ENCODE measurements at places on chromosomes 6 and 20.

DNA sequence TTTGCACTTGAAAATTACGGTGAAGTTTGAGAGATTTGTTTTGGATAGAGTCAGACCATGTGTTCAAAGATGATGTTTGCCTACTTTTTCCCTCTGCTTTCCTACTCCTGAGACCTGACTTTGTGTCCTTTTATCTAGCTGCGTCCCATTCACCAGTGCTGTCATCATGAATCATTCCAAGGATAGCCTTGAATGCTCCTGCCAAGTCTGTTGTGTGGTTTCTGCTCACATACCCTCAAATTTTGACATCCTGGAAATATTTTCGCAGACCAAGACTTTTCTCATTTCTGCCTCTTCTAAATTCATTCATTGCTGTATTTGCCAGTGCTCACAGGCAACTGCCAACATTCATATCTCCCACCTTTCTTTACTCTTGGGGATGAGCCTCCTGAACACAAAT is 175.9 kb upstream of the SCGN start:
- DNase-seq, result no peak

GRCh38 chr6:101779051-101779844 is 385.7 kb downstream of the GRIK2 start:
- DNase-seq, result no peak

DNA sequence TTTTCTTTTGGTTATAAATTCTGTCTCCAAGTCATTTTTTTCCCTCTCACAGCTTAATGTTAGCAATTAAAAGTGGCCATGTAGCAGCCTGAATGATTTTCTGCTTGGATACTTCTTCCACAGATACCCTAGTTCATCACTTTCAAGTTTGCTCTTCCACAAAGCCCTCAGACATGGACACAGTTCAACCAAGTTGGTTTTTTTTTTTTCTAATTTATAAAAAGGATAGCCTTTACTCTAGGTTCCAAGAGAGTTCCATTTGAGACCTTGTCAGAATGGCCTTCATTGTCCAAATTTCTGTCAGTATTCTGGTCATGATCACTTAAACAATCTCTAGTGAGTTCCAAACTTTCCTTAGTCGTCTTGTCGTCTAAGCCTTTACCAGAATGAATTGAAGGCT is 40.0 kb downstream of the RSPH3 start:
- DNase-seq, result no peak

GRCh38 chr20:63775096-63775978 is 35.8 kb downstream of the SLC2A4RG start:
- no peak for DNase-seq

DNA sequence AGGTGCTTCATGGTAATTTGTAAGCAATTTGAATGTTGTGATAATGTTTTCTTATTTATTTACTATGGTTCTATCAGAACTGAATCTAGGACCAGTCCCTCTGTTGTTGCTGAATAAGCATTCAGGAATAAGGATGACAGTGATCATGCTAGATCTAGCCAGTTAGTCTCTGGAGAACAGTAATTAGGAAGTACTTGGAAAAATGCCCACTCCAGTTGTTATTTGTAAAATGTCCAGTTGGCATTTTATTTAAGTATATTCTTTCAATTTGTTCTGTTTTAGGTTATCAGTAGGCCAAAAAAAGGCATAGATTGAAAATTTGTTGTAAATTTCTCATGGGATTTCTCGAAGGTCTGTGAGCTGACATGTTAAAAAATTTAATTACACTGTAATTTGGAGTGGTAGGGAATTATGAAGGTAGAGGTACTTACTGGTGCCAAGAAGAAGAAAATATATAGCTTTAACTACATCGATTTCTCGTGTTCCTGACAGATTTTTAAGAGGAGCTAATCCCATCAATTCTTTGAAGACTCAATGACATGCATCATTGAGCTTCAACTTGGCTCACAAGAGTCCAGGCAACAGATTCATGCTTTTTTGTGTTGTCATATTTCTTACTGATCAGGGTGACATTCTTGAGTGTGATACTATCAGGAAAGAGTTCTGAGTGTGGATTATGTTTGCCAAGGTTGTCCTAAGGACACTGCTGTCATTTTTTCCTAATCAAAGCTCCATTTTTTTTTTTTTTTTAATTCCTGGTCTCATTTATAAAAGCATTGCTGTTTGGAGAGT is 177.3 kb downstream of the CARMIL1 start:
- no peak for DNase-seq

GRCh38 chr6:121008553-121008952 is 325.7 kb downstream of the TBC1D32 start:
- DNase-seq, result no peak

GRCh38 chr20:63119121-63119962 is 96.6 kb downstream of the YTHDF1 start:
- no peak for DNase-seq

DNA sequence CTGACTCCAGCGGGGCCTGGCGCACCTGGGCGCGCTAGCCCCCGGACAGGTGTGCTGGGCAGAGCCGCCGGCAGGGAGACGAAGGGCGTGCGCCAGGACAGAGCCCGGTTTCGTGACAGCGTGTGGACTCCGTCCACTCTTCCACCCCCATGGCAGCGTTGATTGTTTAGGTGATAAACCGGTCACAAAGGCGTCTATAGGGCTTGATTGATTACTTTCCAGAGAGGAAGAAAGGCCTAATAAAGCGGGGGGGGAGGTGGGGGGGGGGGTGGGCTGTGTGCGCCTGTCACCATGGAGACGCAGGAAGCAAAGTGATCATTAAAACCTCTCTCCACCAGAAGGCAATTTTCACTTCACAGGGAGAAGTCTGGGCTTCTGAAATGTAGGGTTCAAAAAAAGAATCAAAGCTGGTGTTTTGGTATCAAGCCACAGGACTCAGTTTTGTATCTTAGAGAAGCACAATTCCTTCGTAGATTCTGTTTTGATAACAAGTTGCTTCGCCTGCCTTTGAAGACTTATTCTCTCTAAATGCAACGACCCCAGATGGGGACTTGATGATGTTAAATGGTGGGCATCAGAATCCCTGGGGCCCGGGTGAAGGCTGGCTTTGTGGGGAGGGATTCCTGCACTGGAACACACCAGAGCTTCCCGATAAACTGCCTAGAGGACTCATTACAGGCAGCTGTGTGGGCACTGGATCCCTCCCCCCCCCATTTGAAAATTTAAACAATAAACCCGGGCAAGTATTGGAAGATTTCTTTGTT is 1.4 kb downstream of the PHACTR3 start:
- no peak for DNase-seq

GRCh38 chr6:168160506-168161370 is 81.7 kb upstream of the FRMD1 start:
- DNase-seq, result no peak

DNA sequence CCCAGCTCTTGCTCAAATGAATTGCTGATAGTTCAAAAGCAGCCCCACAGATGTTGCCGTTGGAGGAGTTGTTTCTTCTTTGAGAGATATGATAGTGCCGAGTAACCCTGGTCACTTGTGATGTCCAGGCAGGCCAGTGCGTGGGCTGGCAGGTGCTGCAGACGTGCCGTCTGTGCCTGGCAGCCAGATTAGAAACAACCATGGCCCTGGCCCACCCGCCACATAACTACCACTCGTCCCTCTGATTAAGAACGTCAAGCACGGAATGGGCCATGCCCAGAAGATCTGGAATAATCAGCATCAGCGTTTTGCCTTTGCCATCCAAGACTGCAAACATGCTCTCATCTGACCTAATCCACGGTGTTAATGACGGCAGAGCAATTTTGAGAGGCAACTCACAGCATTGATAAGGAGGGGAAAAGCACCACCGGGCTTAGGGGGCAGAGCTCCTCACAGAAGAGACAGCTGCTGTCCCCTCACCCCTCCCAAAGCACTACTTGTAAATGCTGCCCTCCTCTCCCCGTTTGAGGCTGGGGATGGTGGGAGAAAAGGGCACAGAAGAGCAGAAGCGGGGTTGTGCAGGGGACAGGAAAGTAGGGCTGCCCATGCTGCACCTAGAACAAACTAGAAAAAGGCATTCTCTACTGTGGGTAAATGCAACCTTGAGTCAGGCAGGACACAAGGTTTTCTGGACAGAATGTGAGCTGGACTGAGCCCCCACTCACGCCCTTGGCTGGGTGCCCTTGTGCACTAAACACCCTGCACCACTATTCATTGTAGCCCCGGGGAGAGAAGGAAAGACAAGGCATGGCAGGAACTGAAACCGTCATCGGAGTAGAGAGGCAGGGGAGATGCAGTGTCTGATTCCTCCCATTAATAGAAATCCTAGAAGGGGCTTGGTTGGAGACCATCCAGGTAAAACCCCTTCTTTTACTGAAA is 5.3 kb upstream of the CPNE5 start:
- DNase-seq, result no peak
